ENCODE measurements at places on chromosomes 2 and 18. TPM values are rescaled to one million over a fixed set of nuclear protein-coding genes. Genes with fewer than 3 reads are reported as not detected.
A peak's percentile ranks its signal among the peaks of the same experiment; 100 is the strongest.

GRCh38 chr18:2891526-2892431 is 45.0 kb downstream of the EMILIN2 start:
- no peaks in the 10 kb centered on the region for H3K27me3 ChIP-seq
- H3K27ac ChIP-seq = no peak overlapping the region
- H3K36me3 ChIP-seq = no peaks in the 10 kb centered on the region
- H3K4me3 ChIP-seq = no peak overlapping the region

DNA sequence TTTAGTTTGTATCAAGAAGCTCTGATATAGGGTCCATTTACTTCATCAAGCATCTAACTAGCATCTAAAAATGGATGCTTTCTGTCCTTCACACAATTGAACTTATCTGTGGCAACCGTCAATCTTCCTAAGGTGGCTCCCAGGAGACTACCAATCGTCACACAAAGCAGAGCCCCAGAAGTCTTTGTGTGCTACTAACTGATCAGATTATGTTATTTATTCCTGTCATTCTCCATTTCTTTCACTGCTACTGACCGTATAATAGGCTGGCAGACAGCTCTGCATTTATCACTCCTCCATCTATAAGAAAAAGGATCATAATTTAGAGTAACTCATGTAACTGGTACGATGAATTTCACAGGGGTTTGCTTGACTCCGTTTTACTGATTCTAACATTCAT is 585.0 kb upstream of the NXPH2 start:
- no peak overlapping the region for H3K4me3 ChIP-seq
- no peak overlapping the region for H3K27ac ChIP-seq
- no peaks in the 10 kb centered on the region for H3K27me3 ChIP-seq
- H3K36me3 ChIP-seq = no peaks in the 10 kb centered on the region
- no peaks in the 10 kb centered on the region for H3K4me1 ChIP-seq

DNA sequence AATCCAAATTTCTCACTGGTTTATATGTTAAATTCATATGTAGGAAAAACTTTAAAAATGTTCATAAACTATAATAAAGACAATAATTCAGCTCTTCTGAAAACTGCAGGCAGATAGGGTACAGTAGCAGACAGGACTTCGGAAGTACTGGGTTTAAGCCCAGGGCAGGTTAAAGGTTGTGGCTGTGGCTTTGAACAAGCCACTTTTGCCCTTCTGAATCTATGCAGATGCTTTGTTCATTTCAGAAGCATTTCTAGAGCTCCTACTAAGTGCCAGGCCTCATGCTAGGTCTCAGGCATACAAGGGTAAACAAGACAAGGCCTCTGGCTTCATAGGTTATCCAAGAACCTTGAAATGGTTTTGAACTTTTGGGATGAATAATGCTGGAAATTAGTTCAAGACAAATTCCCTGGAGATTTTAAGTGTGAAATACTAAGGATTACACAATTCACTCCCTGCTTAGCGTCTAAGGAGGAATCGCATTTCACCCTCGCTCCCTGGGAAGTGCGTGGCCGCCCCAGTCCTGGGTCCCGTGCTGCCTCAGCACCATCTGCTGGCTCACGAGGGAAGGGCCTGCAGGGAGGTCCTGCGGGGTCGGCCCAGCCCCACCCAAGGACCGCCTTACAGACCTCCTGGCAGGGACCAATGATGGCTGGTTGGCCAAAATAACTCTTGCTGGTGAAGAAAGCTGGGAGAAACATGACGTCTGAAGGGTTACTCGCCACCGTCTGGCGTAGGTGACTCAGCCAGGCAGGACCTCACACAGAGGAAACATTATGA is 67.7 kb upstream of the L3MBTL4 start:
- peaks cover 8% of the 10 kb centered on the region for H3K4me1 ChIP-seq
- peak; percentile 80 for DNase-seq
- H3K27me3 ChIP-seq = no peaks in the 10 kb centered on the region
- no peaks in the 10 kb centered on the region for H3K36me3 ChIP-seq
- no peak overlapping the region for H3K4me3 ChIP-seq

DNA sequence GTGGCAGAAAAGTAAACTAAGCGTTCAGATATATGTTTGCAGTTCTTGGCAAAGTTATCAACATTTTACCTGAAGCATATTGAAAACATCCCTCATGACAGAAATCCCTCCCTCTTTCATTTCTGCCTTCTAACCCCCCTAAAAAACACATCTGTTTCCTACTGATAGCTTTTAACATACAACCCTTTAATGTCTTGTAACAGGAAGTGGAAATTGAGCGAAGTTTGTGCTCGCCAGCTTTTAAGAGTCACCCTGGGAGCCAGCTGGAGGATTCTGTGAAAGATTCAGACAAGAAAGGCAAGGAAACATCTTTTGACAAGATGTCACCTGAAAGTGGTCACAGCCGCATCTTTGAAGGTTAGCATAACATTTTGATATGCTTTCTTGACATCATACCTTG is 247.4 kb downstream of the XIRP2 start:
- DNase-seq = no peak
- H3K36me3 ChIP-seq = no peaks in the 10 kb centered on the region
- no peak overlapping the region for H3K27ac ChIP-seq
- H3K4me3 ChIP-seq = no peak overlapping the region

DNA sequence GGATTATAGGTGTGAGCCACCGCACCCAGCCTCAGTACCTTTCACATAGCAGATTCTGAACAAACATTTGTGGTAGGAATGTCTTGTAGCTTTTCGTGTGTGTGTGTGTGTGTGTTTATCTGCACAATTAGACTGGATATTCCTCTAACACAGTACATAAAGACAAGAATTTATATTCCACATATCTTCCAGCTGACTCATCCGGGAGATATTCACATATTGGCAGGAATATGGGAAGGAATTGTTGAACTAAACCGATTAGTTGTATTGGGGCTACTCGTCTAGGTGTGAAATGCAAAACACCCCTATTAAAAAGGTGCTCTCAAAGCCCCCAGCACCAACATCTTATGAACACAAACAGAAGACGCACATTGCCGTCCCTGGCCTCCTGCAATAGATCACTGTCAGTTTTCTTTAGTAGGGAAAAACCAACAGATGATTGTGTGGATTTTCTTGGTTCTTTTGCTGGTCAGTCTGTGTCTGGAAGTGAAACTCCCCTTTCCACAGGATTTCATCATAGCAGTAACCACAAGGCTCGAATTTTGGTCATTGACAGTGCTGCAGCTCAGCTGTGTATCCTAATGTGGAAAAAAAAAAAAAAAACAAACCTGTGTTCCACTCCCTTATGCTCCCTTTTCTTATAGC is 208.5 kb upstream of the ACVR2A start:
- H3K27ac ChIP-seq = no peak overlapping the region
- H3K4me3 ChIP-seq = no peak overlapping the region
- no peaks in the 10 kb centered on the region for H3K27me3 ChIP-seq
- H3K36me3 ChIP-seq = no peaks in the 10 kb centered on the region

- no peaks in the 10 kb centered on the region for H3K27me3 ChIP-seq
- H3K4me1 ChIP-seq = no peaks in the 10 kb centered on the region
- no peak for DNase-seq
- H3K27ac ChIP-seq = no peak overlapping the region
Observed at GRCh38 chr2:108079736-108080135, 93.4 kb downstream of the SLC5A7 start.

DNA sequence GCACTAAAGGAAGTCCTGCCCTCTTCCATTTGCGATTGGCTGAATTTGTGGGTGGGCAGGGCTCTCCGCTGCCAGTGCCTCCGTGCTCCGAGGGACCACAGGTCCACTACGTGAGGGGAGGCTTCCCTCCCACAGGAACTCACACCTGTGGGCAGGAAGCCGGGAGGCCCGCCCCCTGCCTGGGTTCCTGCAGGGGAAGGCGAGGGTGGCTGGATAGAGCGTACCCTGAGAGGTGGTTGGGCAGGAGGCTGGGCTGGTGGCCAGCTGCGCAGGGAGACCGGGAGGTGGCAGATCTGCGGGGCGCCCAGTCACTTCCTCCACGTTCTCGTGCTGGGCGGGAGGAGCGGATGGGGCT is 47.0 kb upstream of the PTH2R start:
- peaks cover 28% of the 10 kb centered on the region for H3K36me3 ChIP-seq
- H3K4me1 ChIP-seq = no peaks in the 10 kb centered on the region
- no peak overlapping the region for H3K4me3 ChIP-seq
- H3K27ac ChIP-seq = no peak overlapping the region

DNA sequence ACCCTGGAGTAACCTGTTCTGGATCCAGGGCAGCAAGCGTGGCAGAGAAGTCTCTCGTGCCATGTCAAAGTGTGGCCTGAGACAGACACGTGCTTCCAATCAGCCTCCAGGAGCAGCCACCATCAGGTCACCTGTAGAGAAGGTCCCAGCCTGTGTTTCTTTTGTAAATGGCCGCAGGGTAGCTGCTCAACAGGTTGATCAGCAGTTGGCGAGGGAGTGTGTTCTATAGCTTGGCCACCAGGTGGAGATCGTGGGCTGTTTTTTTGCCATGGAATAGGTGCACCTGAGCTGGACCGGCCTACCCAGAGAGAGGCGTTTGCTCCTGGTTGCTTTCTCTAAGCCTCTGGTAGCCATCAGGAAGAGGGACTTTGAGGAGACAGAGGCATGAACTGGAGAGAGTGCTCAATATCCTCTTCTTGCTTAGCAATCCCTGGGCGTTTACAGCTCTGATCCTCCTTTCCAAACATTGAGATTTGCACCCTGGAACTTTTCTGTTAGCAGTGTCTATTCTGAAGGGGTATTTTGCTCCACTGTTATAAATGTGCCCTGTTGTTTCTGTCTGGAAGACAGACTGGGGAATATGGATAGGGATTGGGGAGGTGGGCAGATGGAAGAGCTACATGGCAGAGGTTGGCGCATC is 34.2 kb upstream of the EN1 start:
- H3K4me1 ChIP-seq = peaks cover 7% of the 10 kb centered on the region
- no peaks in the 10 kb centered on the region for H3K27me3 ChIP-seq
- H3K36me3 ChIP-seq = no peaks in the 10 kb centered on the region
- no peak overlapping the region for H3K4me3 ChIP-seq
- DNase-seq = no peak

- H3K27ac ChIP-seq = peak overlapping the region; percentile 92
- no peaks in the 10 kb centered on the region for H3K27me3 ChIP-seq
- peak; percentile 73 for DNase-seq
Observed at GRCh38 chr18:11981543-11982366, 448 bp downstream of the IMPA2 start.

GRCh38 chr2:174219321-174219720 is 29.0 kb downstream of the OLA1 start:
- H3K4me1 ChIP-seq = no peaks in the 10 kb centered on the region
- H3K4me3 ChIP-seq = no peak overlapping the region
- H3K36me3 ChIP-seq = no peaks in the 10 kb centered on the region
- H3K27me3 ChIP-seq = no peaks in the 10 kb centered on the region
- no peak overlapping the region for H3K27ac ChIP-seq
- DNase-seq = no peak

DNA sequence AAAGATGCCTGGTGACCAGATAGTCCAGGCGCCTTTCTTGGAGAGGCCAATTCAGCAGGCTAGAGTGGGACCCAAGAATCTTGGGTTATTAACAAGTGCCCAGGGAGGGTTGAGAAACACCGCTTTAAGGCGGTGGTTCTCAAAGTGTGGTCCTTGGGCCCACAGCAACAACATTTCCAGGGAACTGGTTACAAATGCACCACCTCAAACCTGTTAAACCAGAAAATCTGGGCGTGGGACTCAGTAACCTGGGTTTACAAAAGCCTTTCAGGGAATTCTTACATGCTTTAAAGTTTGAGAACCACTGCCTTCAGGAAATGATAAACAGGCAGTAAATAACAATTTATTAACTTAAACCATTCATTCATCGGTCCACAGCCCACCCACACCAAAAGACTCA is 92.5 kb downstream of the SP3 start:
- H3K4me1 ChIP-seq = no peaks in the 10 kb centered on the region
- no peak overlapping the region for H3K27ac ChIP-seq
- no peaks in the 10 kb centered on the region for H3K36me3 ChIP-seq
- no peak overlapping the region for H3K4me3 ChIP-seq
- H3K27me3 ChIP-seq = no peaks in the 10 kb centered on the region

- H3K4me1 ChIP-seq = no peaks in the 10 kb centered on the region
- H3K27me3 ChIP-seq = no peaks in the 10 kb centered on the region
- no peak overlapping the region for H3K27ac ChIP-seq
- H3K36me3 ChIP-seq = no peaks in the 10 kb centered on the region
- no peak overlapping the region for H3K4me3 ChIP-seq
- no peak for DNase-seq
Observed at GRCh38 chr2:8465560-8465959, 216.3 kb upstream of the ID2 start.

DNA sequence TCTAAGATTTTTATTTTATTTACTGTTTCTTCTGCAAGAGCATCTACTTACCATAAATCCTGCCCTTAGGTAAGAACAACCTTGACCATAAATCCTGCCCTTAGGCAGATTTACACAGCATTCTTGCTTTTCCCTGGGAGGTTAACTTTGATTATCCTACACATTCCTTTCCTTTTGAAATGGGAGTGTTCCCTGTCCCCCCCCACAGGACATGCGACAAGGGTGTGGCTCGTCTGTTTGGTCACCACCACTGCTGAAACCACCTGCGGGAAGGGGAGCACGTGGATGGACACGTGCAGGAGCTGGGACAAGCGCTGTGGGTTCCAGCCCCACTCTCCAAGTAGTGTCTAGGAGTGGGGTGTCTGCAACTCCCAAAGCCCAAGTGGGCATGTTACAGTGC is 239.3 kb upstream of the SP5 start:
- H3K27me3 ChIP-seq = no peaks in the 10 kb centered on the region
- H3K4me3 ChIP-seq = no peak overlapping the region
- H3K27ac ChIP-seq = no peak overlapping the region
- H3K36me3 ChIP-seq = no peaks in the 10 kb centered on the region

DNA sequence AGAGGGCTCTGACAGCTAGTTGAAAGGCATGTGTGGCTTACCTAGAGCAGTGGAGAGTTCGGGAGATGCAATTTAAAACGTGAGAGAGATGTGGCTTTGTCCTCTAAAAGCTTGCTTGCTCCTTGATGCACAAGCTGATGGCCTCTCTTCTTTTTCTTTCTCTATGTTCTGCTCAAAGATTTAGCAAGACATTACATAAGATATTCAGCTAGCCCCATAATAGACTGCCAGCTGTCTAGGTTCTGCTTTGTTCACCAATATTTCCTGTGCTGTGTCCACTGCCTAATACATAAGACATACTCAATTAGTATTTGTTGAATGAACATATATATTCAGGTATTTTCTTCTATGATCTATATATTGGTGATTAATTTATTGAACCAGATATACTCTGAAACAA is 31.1 kb downstream of the SPATS2L start:
- no peaks in the 10 kb centered on the region for H3K4me1 ChIP-seq
- H3K27ac ChIP-seq = no peak overlapping the region
- no peak for DNase-seq

DNA sequence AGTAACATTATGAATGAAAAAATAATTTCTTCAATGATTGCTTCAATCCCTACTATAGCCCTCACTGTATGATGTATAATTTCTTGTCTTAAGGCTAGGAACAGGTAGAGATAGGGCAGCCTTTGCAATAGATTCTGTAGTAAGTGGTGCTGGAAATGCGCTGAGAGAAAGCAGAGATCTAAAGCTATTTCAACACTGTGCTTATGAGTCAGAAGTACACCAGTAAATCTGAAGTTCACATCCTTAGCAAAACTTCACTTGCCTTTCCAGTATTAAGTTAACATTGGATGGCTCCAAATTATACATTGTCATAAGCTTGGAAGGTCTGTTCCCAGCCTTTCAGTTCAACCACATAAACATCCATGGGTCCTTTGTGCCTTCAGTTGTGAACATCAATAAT is 178.2 kb upstream of the EPHA4 start:
- no peak for DNase-seq
- no peaks in the 10 kb centered on the region for H3K4me1 ChIP-seq
- no peaks in the 10 kb centered on the region for H3K27me3 ChIP-seq
- no peak overlapping the region for H3K4me3 ChIP-seq

The TMEM247 gene
- total RNA-seq = not detected

The SP110 gene
- 10.3 TPM for total RNA-seq

The BMP10 gene
- 1.9 TPM for total RNA-seq

The PTPRN gene
- 0.74 TPM for total RNA-seq

The TSPYL6 gene
- total RNA-seq = not detected

The DYTN gene
- total RNA-seq = not detected

The SDC1 gene
- 0.24 TPM for total RNA-seq

The FAM228A gene
- total RNA-seq = 0.51 TPM

The C2orf80 gene
- not detected for total RNA-seq

The IL36A gene
- total RNA-seq = not detected

The ACADL gene
- 1.4 TPM for total RNA-seq
